NCI-H345 (cell line): ENCODE measurements at places on chromosomes 5 and 9.

- no peak for DNase-seq
These were observed 268.3 kb downstream of the RAB3C start for GRCh38 chr5:58851153-58851552.

- no peak for DNase-seq
These were observed 1613.8 kb downstream of the MAT2B start for GRCh38 chr5:165119175-165119574.

- DNase-seq: peak; percentile 32
These were observed 6.8 kb downstream of the EPB41L4B start for GRCh38 chr9:109314011-109314531.

GRCh38 chr5:50550993-50551392, 109.9 kb upstream of the EMB start:
- no peak for DNase-seq

DNA sequence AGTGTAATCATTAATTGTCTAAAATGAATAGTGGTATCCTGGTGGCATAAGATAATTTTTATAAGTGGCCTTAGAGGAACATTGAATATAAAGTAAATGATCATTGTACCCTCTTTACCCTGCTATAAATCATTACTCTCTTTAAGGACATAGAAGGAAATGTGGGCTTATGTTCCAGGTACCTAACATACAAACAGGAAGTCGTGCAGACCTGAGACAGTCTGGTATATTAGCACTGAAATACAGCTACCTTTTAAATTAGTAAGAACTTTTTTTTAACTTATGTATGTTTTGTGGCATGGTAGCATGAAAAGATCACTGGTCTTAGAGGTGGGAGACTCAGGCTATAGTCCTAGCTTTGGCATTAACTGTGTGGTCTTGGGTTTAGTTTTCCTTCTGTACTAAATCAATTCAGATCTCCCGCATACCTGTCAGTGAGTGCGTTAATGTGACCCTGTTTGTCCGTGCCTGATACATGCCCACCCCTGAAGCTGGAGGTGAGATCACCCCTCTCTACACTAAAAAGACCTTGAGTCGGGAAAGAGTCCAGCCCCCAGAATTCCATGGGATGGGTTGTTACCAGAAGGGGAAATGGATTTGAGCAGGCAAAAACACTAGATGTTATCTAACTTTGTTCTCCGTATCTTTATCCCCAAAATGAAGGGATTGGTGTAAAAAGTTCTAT, 59.4 kb upstream of the ERBIN start:
- DNase-seq: no peak

- no peak for DNase-seq
These were observed 117.0 kb downstream of the VAV2 start for GRCh38 chr9:133875131-133875530.

- DNase-seq: no peak
These were observed 30.4 kb downstream of the GLT6D1 start for GRCh38 chr9:135608999-135609317.

DNA sequence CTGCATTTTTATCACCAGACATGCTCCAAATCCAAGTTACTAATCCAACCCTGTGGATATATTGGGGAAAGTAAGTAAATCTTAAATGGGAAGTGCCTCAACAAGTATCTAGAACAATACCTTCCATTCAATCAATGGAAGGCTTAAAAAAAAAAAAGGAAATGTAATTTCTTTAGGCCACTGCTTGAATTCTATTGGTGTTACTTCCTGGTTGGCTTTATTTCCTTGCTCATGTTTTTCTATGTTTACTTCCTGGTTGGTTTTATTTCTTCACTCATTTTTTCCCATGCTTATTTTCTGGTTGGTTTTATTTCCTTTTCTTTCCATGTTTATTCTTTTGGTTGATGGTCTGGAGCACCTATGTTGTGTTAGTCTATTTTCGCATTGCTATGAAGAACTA, 363.9 kb downstream of the KDM4C start:
- DNase-seq: no peak

DNA sequence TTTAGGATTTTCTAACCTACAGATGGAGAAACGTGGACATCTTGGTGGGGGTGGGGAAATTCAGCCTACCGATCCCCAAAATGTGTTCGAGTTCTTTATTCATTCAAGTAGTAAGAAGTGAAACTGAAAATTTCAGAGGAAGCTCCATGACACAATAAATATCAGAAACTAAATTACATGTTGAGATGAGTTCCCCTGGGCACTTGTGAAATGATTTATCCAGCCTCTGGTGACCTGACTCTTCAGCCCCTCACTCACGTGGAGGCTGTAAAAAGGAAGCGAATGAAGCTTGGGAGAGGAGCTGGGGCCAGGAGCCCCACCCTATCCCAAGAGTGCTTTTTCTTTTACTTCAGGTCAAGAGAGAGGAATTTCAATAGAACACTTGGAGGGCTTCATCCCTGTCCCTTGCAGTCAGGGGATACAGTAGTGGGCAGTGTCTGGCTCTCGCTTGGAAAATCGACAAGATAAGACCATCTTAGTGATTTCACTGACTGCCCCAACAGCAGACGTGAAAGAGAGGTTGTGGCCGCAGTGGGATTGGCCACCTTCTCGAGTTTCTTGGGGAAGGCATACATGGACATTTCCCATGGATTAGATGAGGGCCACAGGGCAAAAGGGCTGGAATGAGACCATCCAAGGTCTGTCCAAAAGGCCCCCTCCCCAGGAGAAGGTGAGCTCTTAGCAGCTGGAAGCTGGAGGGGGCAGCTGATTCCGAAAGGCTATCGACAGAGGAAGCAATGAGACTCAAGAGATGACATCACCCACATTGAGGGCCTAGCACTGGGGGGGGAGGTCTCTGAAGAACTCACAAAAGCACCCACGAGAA, 76.8 kb upstream of the SH3PXD2B start:
- DNase-seq: no peak

- DNase-seq: no peak
These were observed 466.7 kb downstream of the ACTL7B start for GRCh38 chr9:108389056-108389455.

DNA sequence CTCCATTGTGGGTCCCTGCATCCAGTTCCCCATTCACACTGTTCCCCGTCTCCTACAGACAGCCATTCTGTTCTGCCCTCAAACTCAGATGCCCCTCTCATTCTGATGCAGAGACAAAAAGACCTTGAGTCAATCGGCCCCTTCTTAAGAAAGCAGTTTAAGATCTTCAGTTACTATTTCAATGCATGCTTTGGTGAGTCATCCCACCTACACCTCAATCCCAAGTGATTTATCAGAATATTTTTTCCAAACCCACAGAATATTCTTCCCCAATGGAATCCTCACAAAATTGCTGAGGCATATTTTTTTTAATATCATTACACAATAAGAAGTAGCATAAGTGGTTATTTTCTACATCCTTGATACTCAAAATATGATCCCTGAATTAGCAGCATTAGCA, 92.4 kb upstream of the SLC1A1 start:
- DNase-seq: no peak

- peak; percentile 18 for DNase-seq
These were observed 195.7 kb downstream of the CDK5RAP2 start for GRCh38 chr9:120383999-120384924.

- DNase-seq: no peak
These were observed 81.1 kb downstream of the PJA2 start for GRCh38 chr5:109328626-109329025.

DNA sequence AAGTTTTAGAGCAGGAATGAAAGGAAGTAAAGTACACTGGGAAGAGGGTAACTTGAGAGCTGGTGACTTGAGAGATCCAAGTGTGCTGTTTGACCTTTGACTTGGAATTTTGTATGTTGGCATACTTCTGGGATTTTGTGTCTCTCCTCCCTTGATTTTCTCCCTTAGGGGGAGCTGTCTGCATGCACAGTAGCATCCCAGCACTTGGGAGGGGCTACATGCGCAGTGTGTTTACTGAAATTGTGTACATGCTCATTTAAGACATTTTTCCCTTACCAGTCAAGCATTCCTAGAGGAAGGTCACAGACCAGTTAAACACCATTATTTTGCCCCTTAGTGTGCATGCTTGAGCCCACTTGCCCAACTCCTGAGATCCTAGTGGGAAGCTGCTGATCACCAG, 120.1 kb downstream of the ZNF622 start:
- no peak for DNase-seq

GRCh38 chr9:99823681-99824377, 2.1 kb downstream of the NR4A3 start:
- DNase-seq: peak; percentile 5

- DNase-seq: no peak
These were observed 124.0 kb upstream of the TAF11L2 start for GRCh38 chr5:17373814-17374556.

DNA sequence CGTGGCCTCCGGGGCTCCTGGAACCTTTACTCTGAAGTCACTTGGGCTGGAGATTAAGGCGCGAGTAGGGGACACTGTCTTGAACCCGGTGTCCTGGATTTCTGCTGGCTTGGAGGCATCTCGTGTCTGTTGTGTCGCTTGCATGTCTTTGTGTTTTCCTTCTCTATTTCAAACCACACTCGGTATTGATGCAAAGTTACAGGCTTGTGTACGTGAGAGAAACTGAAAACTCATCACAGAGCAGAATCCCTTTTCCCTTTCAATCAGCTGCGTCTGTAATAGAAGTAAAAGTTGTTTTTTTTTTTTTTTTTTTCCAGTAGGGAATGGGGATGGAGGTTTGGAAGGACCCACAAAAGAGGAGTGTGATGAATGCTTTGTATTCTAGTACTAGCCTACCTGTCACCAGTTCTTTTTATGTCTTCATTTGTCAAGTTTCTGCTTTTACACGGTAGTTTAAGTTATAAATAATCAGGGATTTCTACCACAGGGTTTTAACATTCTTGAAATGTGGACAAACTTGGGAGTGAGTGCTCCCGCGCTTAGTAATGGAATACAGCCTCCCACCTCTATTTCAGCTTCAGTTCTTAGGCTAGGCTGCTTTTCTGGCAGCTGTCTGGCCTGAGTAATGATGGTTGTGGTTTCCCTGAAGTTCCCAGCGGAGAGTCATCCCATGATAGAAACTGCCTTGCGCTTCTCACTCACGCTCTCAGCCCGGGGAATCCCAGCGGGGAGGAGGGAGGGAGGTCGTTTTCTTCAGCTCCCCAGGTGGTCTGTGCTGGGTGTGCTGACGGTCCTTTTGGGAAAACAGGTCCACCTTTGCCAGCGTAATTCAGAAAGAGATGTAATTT, 763 bp downstream of the TJP2 start:
- peak; percentile 11 for DNase-seq

- DNase-seq: no peak
These were observed 29.5 kb downstream of the CAST start for GRCh38 chr5:96691503-96692303.

- no peak for DNase-seq
These were observed 172.7 kb upstream of the KLF9 start for GRCh38 chr9:70587201-70587600.

- no peak for DNase-seq
These were observed 203.7 kb downstream of the NXNL2 start for GRCh38 chr9:88738709-88739108.

GRCh38 chr5:8138884-8139283, 269.9 kb downstream of the MTRR start:
- DNase-seq: no peak

- no peak for DNase-seq
These were observed 85.8 kb upstream of the TAS2R1 start for GRCh38 chr5:9715891-9716335.

- DNase-seq: no peak
These were observed 38.0 kb upstream of the RETREG1 start for GRCh38 chr5:16654647-16655334.

DNA sequence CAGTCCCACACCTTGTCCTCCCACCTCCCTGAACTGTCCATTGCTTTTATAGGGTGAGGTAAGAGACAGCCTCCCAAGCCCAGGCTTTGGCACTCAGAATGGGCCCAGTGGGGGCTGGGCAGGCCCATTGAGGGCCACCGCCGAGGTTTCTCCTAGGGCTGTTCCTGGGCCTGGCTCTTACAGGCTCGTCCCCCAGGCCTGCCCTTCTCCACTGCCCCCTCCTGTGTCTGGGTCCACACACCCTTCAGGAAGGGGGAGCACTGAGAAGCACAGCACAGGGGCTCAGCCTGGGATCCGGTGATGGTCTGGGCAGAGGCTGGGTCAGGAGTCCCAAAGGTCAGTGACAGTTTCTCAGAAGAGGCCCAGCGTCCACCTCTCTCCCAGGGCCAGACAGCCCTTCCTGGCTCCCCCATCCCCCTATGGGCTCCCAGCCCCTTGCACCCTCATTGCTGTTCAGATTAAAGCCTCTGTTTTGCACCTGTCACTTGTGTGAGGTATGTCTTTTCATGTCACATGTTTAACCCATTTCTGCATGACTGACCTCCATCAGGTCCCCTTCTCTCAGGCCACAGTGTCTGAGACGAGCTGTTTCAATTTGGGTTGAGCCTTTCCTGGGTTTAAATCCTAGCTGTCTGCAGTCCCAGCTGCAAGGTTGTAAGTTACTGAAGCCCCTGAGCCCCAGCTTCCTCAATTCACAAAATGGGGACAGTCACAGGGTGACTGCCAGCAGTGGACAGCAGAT, 29.4 kb downstream of the IER5L start:
- no peak for DNase-seq

GRCh38 chr9:468766-469426, 254.2 kb downstream of the DOCK8 start:
- no peak for DNase-seq

GRCh38 chr5:31393126-31393525, 138.8 kb downstream of the DROSHA start:
- no peak for DNase-seq

DNA sequence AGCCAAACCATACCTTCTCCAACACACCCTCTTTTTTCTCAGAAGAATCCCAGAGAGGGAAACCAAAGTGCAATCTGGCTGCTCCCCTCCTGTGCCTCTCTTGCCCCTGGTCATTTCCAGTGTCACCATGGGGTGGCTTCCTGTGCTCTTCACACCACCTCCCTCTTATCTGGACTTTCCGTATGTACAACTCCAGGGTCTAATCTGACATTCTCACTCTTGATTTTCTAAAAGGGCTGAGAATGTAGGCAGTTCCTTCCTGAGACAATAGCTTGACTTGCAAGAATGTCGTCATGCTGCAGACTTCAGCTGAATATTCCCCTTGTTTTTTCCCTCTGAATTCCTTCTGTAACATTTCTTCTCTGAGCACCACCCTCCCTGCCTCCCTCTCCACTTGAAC, 110.2 kb downstream of the FBXL7 start:
- DNase-seq: no peak

- DNase-seq: no peak
These were observed 324.9 kb downstream of the NPR3 start for GRCh38 chr5:33035851-33036527.

DNA sequence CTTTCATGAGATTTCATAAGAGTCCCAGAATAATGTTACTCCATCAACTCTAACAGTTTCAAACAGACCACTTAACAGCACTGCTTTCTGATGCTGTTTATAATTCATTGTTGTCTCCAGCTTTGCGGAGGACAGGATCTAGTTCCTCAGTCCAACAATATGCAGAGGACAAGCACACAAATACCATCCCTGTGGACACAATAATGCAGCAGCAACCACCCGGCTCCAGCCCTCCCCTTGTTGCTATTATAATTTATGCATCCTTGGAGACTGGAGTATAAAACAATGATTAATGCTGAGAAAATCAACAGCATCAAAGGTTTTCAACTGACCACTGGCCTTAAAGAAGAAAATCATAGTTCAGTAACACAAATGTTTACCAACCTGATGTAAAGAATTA, 108.3 kb downstream of the DENND1A start:
- DNase-seq: no peak
